ENCODE measurements at places on chromosomes 6 and 20.

GRCh38 chr6:131024565-131024964, 38.5 kb downstream of the EPB41L2 start:
- DNase-seq: no peak

GRCh38 chr6:111850295-111850937, 22.8 kb downstream of the FYN start:
- DNase-seq: no peak

DNA sequence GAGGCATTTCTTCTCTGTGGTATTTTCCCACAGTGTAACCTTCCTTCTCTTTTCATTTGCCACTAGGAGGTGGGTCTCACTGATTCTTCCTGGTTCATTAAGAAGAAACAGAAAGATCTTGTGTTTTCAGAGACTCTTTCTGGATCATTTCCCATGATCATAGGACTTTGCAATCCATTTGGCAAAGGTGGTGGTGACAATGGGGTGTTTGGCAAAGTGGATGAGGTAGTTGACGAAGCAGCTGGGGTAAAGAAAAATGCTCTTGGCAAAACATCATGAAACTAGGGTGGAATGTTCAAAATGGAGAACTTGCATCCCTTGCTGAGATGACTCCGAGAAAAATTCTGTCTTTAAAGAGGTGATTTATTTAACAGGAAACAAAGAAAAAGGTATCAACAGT, 50.6 kb downstream of the TRAF3IP2 start:
- no peak for DNase-seq

GRCh38 chr20:53941680-53942471, 128.5 kb downstream of the BCAS1 start:
- DNase-seq: no peak

DNA sequence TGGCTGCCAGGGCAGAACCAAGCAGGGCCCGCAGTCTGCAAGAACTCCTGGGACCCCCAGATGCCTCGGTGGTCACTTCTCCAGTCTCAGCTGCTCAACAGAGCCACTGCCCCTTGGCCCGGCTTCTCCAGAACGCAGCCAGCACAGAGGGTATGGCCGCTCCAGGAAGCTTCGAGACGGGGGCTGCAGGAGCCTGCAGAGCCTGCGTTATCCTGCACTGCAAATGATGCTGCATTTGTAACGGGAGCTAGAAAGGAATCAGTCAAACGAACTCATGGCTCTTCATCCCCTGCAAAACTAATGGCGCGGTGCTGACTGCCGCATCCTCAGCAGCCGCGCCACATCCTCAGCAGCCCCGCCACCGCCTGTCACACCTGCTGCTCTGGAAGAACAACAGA, 254.9 kb downstream of the TAF4 start:
- no peak for DNase-seq

GRCh38 chr6:108116546-108117426, 42.2 kb upstream of the OSTM1 start:
- DNase-seq: no peak

- DNase-seq: no peak
Observed at GRCh38 chr6:86016077-86016476, 373.4 kb upstream of the SYNCRIP start.

- no peak for DNase-seq
Observed at GRCh38 chr6:140276133-140276532, 901.7 kb upstream of the CITED2 start.

- DNase-seq: no peak
Observed at GRCh38 chr6:93787841-93788240, 368.5 kb upstream of the EPHA7 start.

DNA sequence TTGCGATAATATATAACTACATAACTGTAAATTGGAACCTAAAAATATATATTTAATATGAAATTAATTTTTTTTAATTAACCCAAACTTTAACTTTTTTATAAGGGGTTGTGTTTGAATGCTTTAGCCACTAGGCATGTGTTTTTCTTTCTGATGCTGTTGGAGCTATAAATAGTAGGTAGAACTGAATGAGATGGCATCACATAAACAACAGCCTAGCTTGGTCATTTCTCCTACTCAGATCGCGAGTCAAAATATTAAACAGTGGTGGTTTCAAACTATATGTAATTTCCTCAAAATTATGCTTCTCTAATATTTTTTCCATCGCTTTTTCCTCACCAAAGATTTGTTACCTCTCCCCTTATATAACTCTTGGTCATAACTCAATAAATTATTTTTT, 243.2 kb downstream of the ARID1B start:
- DNase-seq: no peak

DNA sequence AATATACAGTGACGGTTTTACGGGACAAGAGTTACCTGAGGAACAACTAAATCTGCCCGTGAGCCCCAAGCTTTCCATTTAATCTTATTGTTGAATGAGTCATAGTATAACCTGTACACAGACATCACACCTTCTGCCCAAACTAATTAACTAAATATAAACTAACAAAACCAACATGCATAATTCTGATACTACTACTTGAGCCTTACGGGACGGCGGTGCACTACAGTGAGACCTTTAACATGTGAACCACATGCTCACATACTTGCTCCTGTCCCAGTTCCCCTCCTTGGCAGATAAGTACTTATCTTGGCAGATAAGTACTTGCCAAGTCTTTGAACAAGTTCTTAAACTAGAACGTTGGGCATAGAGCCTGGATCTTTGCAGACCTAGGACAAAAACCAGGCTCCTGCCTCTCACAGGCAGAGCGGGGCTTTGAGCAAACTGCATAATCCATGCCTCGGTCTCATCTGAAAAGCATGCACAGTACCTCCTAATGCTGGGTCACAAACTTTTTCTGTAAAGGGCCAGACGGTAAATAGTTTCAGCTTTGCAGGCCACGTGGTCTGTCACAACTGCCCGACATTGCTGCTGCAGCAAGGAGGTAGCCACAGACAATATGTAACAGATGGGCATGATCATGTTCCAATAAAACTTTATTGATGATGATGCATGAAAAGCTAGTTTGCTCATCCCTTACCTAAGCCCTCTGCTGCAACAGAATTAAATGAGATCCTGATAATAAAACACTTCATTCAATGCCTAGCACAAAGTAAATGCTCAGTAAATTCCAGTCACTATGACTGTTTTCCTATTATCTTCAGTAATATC, 23.0 kb downstream of the ZNF217 start:
- no peak for DNase-seq

GRCh38 chr6:32189069-32189741, 797 bp downstream of the PBX2 start:
- DNase-seq: no peak

- DNase-seq: no peak
Observed at GRCh38 chr20:25239387-25240370, 8.2 kb upstream of the PYGB start.

DNA sequence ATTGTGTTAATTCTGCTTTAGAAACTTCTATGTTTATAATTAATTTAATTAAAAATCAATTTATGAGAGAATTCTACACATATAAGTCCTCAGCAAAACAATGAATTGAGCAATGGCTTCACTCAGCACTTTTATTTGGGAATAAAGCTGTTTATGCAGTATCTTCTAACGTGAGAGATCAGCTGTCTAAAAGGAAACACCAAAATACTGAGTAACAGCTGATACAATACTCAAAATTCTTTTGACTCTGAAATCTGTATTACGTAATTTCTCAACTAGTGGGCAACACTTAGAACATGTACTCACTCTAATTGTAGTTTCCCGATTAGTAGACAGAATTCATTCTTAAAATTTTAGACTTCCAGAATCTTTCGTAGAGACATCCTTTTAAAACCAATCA, 49.8 kb downstream of the MAP3K7 start:
- DNase-seq: no peak

GRCh38 chr6:169864148-169865020, 113.0 kb downstream of the ERMARD start:
- no peak for DNase-seq

DNA sequence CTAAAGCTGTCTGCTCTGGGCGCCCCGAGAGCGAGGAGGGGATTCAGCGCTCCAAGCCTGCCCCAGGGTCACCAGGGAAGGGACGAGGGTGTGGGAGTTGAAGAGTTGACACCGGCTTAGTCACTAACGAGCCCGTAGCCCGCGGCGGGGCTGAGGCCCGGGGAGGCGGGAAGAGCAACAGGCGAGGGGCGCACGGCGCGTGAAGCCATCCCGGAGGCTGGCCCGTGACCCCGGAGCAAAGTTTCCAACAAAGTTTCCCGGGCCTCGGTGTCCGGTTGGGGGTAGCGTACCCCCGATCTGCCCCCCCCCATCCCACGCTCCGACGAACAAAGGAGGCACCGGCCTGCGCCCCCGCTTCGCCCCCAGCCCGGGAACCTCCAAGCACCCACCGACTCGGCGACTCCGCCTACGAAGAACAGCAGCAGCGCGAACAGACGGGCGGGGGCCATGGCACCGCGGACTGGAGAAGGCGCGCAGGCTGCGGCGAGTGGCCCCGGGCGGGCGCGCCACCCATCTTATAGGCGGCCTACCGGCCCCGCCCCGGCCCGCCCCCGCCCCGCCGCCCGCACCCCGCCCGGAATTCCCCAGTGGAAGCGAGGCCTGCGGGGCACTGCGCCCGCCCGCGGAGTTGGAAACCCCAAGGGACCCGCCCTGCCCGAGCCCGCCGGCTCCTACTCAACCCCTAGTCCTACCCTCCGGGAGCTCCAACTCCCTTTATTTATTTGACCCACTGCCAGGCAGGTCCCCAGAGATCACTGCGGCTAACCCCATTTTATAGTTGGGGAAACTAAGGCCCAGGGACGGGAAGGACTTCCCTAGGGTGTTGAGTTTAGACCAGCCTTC, at the start of gene SDC4:
Gene SDC4, minus strand, starts transcription at position 489 of the 843 bp plus-strand sequence. Its CDS starts 40 bp downstream, at position 449.
- DNase-seq: no peak

DNA sequence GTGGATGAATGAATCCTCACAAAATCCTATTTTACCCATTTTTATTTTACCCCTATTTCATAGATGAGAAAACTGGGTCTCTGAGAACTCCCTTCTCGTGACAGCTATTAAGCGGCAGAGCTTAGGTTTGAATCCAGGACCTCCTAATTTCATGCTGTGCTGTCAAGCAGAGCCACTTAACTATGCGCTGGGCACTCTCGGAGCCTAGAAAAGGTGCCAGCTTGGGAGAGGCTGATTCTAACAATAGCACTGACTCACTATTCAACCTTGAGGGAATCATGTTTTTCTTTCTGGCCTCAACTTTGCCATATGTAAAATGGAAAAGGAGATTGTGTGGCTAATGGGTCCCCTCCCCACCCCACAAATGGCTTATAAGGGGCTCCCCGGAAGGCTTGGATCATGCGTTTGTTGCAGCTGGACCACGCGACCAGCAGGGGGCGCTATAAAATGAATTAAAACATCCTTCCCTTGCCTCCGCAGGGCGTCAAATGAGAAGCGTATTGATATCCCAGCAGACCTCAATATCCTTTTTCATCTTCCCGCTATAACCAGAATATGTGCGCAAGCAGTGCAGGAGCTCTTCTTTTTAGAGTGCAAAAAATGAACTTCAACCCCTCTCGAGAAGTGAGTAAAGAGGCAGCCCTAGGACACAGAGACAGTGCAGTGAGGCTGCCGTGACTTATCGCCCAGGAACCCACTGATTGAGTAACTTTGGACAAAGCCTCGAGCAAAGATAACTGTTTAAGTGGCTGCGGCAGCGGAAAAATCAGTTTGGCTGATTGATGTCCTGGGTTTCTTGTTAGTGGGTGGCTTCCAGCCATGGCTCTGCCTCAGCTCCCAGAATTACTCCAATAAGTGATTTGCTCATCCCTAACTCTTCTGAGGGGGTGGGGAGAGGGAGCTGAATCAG, 12.8 kb upstream of the PDYN start:
- DNase-seq: peak; percentile 19

DNA sequence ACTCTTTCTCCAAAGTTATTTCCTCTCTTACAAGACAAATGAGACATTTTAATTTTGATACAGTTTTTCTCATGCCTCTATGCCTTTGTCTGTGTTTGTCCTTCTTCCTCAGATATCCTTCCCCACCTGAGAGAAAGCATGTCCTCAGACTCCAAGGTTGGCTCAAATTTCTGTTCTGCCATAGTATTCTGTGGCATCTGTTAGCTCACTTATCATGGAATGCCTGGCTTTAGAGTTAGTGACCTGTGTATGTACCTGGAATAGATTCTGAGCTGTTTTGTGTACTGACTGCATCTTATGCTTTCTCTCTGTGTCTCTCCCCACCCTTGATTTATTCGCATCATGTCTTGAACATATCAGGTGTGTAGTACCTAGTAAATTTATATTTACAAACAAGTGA, 90.0 kb downstream of the CENPW start:
- no peak for DNase-seq

DNA sequence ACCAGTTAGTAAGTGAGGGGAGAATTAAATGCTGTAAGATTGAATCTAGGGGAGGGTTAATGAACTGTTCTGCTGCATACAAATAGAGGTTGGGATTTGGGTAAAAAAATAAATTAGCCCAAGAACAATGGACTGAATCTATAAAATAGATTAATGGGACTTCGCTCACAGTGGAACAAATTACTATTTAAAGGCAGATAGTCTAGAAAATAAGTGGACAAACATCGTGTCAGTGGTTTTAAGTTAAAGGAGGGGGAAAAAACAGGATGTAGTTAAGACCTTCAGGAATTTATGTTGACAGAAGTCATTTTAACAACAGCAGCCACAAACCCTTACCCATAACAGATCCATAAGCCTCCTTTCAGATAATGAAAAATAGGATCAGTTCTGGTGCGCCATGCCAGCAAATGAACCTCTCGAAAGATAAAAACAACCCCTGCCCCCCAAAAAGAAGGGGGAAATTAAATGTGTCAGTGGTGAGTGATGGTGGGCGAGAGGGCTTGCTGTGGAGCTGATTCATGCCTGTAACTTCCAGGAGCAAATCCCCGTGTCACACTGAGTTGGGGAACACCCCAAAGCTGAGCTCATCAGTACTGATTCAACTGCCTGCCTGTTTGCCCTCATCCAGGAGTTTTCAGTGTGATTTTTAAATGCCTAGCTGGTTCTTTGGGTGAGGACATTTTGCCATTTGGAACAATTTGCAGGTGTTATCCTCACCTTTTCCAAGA, 86.8 kb downstream of the PPP1R14C start:
- DNase-seq: no peak

DNA sequence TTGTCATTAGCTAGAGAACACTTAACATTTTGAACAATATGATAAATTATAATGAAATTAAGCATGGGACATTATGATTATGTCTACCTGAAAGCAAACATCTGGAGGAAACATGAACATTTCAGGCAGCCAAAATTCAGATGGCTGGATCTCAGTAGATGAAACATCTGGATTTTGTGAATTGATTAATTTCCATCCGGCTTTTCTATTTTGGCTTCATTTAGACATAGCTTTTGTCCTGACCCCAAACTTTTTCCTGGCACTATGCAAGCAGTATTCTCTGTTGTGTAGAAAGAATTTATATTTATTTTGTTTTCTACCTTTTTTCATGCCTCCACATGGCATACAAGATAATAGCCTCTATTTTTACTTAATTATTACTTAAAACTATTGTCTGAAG, 186.3 kb downstream of the OGFRL1 start:
- no peak for DNase-seq

DNA sequence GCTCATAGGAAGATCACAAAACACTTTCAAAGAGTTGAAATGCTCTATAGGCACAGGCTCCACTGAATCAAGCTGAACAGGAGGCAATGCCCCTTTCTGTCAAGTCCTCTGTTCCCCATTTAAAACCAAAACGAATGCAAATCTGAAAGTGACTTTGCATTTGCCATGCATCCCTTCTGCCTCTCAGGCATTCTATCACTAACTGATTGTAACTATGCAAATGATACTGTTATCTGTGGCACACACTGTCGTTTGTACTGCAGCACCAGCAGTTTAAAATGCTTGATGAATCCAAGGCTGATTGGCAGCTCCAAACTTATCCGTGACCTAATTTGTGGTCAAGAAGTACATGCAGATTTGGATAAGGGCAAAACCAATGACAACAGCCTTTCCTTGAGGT, 1067.5 kb upstream of the MAP3K7 start:
- no peak for DNase-seq

Measured in GM19239 (cell line).